SK-N-MC (cell line): ENCODE measurements at places on chromosomes 1 and 21.

- DNase-seq: no peak
Measured at GRCh38 chr1:99069146-99069545, 64.5 kb upstream of the PLPPR5 start.

- DNase-seq: no peak
Measured at GRCh38 chr1:150558761-150559655, 9.8 kb downstream of the ADAMTSL4 start.

DNA sequence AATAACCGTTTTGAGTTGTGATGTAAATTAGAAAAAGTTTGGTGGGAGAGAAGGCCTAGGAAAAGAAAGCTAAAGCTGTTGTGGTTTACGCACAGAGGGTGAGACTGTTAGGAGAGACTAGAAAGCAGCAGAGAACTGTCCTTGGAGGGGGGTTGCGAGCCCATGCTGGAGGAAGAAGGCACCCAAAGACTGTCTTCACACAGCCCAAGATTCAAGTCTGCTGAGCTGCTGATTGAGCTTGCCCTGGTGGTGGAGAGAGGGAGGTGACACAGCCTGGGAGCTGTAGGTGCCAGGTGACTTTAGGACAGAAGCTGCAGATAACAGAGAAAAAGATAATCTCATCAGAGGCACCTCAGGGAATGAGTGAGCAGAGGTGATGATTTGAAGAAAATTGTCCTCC lies 18.3 kb upstream of the TLR5 start:
- DNase-seq: no peak

DNA sequence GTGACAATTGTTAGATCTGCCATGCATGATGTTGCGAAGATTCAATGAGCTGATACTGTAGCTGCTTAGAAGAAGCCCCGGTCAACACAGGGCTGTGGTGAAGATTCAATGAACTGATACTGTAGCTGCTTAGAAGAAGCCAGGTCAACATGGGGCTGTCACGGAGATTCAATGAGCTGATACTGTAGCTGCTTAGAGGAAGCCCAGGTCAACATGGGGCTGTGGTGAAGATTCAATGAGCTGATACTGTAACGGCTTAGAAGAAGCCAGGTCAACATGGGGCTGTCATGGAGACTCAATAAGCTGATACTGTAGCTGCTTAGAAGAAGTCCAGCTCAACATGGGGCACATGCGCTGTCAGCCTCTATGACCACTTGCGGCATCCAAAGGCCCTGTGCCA lies 18.8 kb upstream of the BACE2 start:
- DNase-seq: no peak
